Pulmonary artery endothelial cell (primary cell): ENCODE measurements at places on chromosomes 7 and 10.

DNA sequence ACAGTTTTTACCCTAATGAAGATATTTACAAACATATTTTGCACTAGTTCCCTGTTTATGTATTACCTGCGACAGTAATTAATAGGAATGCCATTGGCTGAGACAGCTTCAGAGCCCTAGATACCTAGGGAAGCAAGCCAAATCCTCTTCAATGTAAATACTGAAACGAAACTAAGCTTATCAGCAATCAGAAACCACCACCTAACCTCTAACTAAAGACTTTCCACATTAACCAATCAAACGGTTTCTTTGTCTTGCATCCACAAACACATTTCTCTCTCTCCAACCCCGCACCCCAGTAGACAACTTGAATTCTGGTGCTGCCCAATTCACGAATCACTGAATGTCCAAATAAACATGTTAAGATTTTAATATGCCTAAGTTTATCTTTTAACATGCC, 474.4 kb upstream of the C7orf33 start:
- no peak for DNase-seq

DNA sequence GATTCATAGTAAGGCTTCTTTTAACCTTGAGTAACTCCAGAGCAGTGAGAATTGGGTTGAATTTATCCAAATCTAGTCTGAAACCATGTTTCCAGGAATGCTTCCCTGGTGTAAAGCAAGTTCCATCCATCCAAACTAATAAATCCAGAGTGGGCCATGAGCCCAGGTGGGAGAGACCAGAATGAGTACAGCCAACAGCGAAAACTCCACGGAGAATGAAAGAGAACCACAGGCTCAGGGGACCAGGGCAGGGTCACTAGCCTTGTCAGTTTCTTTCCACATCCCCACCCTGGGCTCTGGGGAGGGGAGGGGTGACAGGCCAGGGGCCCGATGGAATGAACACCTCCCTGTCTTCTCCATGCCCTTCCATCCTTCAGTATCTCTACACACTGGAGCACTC, 180.1 kb downstream of the NEURL1 start:
- no peak for DNase-seq

- DNase-seq, result no peak
Observed at GRCh38 chr7:90067171-90067570, 87.1 kb upstream of the STEAP1 start.

DNA sequence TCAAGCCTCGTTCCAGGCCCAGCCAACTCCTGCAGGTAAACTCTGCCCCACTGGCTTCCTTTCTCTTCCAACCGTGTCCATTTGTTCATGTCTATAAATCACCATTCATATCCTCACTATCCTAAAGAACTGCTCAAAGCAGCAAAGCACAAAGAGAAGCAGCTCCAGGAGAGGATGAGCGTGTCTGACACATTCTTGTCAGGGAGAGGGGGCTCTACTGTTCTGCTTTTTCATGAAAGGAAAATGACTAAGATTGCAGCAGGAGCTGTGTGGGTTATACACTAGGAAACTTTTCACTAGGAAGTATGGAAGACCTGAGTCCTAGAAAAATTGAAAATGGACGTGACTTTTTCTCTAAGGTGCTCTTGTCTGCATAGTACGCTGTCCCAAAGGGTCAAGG, 16.7 kb downstream of the AGFG2 start:
- no peak for DNase-seq

- no peak for DNase-seq
Observed at GRCh38 chr7:70267381-70268120, 669.3 kb downstream of the AUTS2 start.

- no peak for DNase-seq
Observed at GRCh38 chr10:63588436-63589167, 67.4 kb downstream of the REEP3 start.

DNA sequence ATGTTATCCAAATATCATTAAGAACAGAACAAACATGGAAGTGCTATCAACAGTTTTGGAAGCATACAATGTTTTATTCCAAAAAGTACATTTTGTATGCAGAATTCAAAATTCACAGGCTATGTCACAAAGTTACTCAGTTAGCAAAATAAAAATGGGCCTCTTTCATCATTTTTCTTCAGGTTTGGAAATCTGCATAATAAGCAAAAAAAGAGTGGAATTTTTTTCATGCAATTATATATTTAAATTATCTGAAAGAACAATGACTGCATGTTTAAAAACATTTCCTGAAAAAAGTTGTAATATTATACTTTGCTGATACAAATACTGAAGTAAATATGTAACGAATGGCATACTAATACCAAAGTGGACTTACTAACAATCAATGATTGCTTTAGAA, 161.2 kb upstream of the MBL2 start:
- DNase-seq, result no peak

DNA sequence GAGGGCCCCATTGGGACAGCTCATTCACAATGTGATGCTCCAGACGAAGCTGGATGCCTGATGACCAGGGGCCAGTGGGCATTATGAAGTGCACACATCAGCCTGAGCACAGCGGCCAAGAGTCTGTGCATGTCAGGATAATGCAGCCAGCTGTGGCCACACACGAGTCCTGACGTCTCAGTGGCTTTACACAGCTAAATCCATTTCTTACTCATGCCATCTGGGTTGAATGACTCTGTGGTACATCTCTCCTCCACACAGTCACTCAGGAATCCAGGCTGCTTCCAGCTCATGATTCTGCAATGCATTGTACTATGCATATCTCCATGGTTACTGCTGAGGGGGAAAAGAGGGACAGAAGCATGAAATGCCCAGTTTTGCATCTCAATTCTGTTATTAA, 123.6 kb downstream of the PRLHR start:
- no peak for DNase-seq

DNA sequence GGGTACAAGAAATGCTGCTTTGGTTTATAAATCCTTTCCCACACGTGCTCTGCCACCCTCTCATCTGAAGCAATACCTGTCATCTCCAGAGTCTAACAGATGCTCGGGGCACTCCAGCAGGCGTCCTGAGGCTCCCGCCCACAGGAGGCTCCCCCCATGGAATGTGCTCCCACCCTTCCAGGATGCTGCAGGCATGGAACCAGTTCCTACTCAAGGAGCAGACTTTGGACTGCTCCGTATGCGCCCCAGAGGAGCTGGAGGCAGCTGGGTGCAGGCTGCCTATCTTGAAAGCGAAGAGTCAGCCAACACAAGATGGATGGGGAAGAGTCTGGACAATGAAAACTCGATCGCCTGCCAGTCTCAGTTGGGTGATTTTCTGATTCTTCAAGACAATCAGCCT, 75.4 kb downstream of the VOPP1 start:
- DNase-seq, result no peak

DNA sequence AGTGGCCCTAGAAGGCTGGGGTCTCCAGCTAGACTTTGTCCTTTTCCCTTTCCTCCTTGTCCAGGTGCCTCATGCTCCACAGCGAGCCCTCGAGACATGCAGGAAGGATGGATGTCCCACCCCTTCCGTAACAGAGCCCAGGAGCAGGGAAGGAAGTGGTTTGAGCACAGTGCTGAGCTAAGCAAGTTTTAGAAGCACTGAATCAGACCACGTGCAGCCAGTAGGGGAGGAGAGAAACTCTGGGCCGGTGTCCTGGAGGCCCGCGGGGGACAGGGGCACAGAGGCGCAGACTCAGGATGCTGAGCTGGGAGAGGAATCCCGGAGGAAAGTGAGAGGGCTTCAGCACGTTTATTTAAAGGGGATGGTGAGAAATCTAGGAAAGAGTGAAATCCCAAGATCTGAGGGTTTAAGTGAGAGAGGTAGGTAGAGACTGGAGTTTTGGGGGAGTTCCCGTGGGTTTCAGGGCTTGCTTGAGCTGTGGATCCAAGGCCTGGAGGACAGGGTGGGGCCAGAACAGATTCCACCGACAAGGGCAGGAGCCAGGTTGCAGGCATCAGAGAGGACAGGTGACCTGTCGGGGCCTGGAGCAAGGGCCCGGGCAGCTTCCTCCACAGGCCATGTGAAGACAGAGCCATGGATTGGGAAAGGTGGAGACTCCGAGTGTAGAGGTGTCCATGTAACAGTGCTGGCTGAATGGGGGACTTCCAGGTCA, 4.4 kb upstream of the IRF5 start:
- DNase-seq, result no peak

DNA sequence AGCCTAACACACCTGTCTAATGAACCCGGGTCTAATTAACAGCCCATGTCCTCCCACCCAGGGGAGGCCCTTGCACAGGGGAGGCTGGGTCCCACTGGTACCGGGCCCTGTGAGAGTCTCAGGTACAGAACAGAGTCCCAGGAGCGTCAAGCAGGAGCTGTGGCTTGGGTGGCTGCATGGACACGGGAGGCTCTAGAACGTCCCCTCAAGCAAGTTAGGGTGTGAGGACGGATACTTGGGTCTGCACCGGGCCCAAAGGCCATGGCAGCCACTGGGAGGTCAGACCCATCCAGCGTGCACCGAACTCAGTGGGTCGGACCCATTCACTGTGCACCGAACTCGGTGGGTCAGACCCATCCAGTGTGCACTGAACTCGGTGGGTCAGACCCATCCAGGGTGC, 309.7 kb downstream of the DNAJB6 start:
- DNase-seq, result no peak

GRCh38 chr7:30815388-30815854, 44.2 kb downstream of the MINDY4 start:
- DNase-seq, result no peak

GRCh38 chr7:39674406-39674805, 51.0 kb downstream of the RALA start:
- no peak for DNase-seq

- DNase-seq, result peak; percentile 67
Observed at GRCh38 chr7:102819151-102819550, 70.4 kb downstream of the FAM185A start.
